ENCODE measurements at places on chromosomes 4 and X.
A peak's percentile ranks its signal among the peaks of the same experiment; 100 is the strongest.

DNA sequence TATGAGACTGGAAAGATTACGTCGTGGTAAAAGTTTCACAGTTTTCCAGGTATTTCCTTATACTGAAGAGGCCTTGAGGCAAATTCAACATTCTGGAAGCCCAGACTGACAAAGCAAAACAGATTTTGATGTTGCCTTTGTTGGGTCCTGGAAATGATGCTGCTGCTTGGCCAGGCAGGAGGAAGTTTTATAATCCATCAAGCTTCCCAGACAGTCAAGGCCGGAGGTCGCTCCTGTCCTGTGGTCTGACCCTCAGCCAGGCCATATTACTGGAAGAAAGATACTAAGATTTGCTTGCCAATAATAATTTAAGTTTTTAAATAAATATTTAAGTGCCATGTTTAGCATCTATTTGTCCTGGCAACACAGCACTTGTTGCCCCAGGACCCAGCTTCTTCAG, 63.4 kb downstream of the TAPT1 start:
- no peak for DNase-seq

- no peak for DNase-seq
Observed at GRCh38 chr4:121192480-121192879, 28.4 kb upstream of the TNIP3 start.

DNA sequence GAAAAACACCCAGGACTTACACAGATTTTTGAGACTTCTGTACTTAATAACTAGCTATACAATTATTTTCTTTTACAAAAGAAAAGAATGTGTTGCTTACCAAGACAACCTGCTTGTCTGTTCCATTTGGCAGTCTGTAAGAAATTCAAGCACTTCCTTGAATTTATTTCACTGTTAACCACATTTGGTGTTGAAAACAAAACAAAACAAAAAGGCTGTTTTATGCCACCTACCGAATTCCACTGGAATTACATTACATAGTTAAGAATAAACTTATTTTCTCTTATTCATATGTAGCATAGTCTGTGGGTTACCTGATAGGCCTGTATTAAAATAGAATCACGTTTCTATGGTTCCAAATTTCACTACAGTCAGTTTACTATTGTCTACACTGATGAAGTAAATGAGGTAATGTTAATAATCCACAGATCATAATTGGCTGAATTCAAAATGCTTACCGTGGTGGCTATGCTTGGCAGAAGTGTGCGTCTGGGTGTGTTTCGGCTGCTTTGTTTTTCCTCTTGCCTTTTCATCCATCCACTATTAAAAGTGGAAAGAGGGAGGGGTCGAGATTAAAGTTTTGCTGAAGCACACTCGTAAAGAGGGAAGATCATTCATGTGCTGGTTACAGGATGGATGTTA, at the start of gene TLR1:
TLR1 (minus strand) TSS at position 138 of the 642 bp plus-strand sequence. CDS start 5,960 bp downstream, outside the sequence.
- no peak for DNase-seq

GRCh38 chrX:105451401-105451800, 230.9 kb upstream of the TEX13A start:
- DNase-seq: no peak

DNA sequence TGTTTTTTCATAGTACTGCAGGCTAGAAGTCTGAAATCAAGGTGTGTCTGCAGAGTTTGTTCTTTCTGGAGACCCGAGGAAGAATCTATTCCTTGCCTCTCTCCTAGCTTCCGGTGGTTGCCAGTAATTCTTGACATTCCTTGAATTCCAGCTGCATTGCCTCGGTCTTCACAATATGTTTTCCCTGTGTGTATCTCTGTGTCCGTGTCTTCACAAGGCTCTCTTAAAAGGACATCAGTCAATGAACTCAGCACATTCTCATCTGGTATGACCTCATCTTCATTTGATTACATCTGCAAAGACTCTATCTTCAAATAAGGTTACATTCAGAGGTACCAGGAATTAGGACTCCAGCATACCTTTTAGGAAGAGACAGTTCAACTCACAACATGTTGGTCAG, 163.4 kb downstream of the BANK1 start:
- no peak for DNase-seq

DNA sequence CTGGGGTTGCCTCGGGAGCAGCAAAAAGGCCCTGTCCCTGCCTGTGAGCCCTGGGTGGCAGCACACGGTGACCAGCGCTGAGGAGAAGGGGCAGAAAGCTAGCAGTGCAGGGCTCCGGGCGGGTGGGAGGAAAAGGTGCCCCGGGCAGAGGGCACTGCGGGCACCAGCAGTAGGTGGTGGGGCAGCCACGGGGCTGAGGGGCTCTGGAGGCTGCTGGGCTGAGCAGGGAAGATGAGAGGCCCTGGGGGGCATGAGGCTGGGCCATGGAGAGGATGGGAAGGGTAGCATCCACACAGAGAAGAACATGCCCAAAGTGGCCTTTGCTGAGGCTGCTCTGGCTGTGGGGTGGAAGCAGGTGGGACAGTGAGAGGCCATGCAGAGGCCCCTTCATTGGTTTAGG, 67.5 kb upstream of the NKX1-1 start:
- no peak for DNase-seq

DNA sequence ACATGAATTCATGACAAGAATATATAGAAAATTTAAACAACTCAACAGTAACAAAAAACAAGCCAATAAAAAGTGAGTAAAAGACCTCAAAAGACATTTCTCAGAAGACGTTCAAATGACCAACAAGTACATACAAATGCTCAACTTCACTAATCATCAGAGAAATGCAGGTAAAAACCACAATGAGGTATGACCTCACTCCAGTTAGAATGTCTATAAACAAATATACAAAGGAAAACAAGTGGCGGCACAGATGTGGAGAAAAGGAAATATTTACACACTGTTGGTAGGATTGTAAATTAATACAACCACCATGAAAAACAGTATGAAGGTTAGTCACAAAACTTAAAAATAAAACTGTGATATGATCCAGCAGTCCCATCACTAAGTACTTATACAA, 1033.1 kb downstream of the RAPGEF2 start:
- no peak for DNase-seq

- no peak for DNase-seq
Observed at GRCh38 chr4:95363559-95363925, 185.2 kb downstream of the UNC5C start.

GRCh38 chr4:26217961-26218676, 102.7 kb upstream of the RBPJ start:
- DNase-seq: no peak

DNA sequence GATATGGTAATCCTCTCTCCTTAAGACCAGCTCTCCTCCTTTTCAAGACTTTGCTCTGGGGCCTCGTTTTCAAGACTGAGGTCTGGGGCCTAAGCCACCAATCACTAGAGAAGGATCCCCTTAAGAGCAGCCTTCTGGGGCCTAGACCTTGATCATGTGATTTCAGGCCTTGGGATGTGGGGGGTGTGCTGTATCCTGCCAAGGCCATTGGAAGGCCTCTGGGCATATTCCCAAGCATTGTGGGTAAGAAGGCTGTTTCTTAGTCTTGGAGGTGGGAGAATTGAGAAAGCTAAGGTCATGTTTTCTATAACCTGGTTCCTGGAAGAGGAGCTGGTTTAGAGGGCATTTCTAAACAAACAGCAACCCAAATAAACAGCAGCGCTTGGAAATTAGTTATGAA, 12.1 kb downstream of the TMEM164 start:
- DNase-seq: no peak

GRCh38 chrX:39648548-39649254, 449.1 kb downstream of the BCOR start:
- DNase-seq: no peak

DNA sequence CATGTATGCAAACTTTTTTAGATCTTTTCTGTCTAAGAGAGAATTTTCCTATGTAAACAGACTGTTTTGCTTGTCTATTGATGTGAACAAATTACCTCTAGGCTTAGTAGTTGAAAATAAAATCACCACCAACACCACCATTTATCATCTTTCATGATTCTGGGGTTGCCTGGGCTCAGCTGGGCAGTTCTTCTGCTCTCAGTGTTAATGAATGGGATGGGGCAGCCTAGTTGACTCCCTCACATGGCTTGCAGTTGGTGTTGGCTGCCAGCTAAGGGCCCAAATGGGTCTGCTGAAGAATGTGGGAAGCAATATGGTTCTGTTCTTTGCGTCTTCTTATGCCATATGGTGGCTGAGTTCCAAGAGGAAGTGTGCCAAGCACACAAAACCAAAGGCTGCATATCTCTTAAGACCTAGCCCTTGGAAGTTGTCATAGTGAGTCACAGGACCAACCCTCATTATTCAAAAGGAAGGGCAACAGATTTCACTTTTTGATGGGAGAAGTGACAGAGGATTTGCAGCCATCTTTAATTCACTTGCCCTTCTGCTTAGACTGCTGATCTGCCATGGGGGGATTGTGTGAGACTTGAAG, 17.9 kb downstream of the REELD1 start:
- DNase-seq: no peak

GRCh38 chr4:161121451-161121850, 1042.3 kb downstream of the FSTL5 start:
- DNase-seq: no peak

GRCh38 chr4:73620115-73620792, at the start of gene RASSF6:
Gene RASSF6, minus strand, starts transcription at chr4:73620436. Its CDS starts 8,641 bp downstream, at chr4:73611795.
- DNase-seq: peak; percentile 27

GRCh38 chr4:112637552-112637866, 566 bp downstream of the LARP7 start:
- DNase-seq: no peak

DNA sequence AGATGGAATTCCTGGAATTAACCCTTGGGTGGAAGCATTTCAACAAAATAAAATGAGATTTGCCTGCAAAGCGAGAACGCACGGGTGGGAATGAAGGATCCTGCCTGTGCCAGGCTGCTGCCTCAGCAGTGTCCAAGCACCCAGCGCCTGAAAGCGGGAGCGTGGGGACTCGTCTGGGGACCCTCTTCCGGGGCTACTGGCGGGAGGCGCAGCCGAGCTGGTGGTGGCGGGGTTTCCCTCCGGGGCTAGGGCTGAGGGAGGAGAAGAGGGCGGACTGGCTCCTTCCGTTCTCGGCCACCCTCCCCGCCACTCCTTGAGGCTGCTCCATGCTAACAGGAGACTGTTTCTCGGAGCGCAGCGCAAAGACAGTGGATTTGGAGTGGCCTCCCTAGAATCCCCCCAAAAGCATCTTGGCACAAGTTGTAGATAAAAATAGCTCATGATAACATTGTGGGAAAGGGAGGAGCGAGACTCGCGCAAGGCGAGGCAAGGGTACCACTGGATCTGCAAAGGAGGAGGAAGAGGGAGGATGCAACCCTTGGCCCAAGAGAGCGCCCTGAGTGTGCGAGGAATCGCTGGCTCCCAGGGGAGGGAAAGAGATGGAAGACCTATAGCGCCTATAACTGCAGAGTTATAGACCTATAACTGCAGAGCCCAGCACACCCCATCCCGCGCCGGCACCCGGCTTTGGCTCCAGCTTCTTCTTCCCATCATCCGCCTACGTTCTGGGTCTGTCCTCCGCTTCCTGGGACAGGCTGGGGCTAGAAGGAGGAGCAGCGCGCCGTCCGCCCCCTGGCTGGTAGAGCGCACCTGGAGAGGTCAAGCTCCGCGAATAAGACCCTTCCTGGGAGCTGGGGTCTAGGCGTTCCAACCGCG, 1.3 kb downstream of the HS3ST1 start:
- DNase-seq: no peak

- no peak for DNase-seq
Observed at GRCh38 chr4:163663454-163664225, 169.2 kb downstream of the TMA16 start.

- no peak for DNase-seq
Observed at GRCh38 chr4:4837316-4837715, 22.1 kb upstream of the MSX1 start.

- DNase-seq: no peak
Observed at GRCh38 chr4:38099908-38100407, 139.8 kb downstream of the PTTG2 start.

DNA sequence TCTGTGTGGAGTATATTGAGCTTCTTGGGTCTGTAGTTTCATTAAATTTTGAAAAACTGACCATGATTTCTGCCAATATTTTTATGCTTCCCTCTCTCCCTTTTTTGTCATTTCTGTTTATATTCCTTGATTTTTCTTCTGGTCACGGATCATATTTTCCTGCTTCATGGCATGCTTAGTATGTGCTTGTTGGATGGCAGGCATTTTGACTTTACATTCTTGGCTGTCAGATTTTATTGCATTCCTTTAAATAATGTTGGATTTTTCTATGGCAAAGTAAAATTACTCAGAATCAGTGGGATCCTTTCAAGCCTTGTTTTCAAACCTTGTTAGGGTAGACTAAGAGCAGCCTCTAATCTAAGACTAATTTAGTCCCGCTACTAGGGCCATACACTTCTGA, 531.8 kb downstream of the IL15 start:
- DNase-seq: no peak

DNA sequence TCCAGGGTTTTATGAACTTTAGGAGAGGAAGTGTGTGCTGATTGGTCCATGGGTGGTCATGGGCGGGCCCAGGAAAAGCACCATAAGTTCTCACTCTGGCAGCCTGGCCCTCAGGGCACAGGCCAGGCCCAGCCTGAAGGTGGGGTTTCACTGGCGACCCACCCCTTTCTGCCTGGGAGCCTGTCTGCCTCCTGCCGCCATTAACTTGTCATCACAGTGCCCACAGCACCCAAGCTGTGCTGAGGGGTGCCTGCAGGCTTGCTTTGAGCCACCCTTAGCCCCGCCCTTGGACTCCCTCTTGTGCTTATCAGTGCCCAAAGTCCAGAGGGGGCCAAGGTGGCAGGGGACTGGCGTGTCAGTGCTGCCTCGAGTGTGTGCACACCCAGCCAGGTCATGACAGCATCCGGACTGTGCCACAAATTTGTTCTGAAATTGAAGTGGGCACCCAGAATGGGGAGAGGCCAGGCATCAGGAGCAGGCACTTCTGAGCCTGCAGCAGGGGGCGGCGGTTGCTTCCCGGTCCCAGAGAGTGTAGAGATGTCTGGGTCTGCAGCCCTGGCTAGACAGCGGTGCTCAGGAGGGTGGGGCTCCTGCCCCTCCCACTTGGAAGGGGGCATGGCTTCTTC, 455.6 kb downstream of the TMA16 start:
- DNase-seq: no peak

GRCh38 chr4:83677656-83678055, 141.7 kb downstream of the GPAT3 start:
- no peak for DNase-seq

DNA sequence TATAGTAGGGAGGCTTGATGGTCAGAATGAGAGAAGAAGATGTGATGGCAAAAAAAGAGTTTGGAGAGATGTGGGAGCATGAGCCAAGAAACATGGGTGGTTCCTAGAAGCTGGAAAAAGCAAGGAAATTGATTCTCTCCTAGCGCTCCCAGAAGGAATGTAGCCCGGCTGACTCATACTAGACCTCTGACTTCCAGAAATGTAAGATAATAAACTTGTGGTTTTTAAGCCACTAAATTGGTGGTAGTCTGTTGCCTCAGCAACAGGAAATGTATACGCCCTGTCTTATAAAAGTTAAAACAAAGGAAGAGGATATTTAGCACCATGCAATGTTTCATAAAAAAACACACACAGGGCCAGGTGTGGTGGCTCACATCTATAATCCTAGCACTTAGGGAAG, 182.7 kb upstream of the PCDH7 start:
- DNase-seq: no peak

- no peak for DNase-seq
Observed at GRCh38 chr4:88696630-88697029, 999 bp downstream of the NAP1L5 start.

GRCh38 chr4:101295691-101296090, 51.6 kb downstream of the PPP3CA start:
- DNase-seq: no peak
